D721Med (cell line): ENCODE measurements at places on chromosomes 11 and 22.
A peak's percentile ranks its signal among the peaks of the same experiment; 100 is the strongest.

GRCh38 chr22:23119494-23120414 lies 22.0 kb downstream of the RSPH14 start:
- no peak for DNase-seq

DNA sequence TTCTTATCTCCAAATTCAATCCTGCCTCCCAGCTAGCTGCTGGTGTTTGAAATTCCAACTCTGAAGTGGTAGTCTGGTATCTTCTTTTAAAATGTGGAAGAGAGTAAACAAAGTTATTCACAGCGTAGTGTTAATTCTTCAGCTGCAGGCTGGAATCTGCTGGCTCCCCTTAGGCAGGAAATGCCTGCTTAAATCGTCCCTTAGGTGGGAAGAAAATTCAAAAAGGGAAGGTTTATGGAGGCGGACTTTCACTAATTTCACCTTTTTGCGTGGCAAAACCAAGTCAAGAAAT lies 439.0 kb upstream of the CCDC90B start:
- no peak for DNase-seq

- DNase-seq, result no peak
Measured at GRCh38 chr11:76629116-76629852, 41.3 kb downstream of the LRRC32 start.

- DNase-seq, result no peak
Measured at GRCh38 chr11:128503245-128503991, 83.9 kb downstream of the ETS1 start.

- peak; percentile 78 for DNase-seq
Measured at GRCh38 chr11:117426297-117426685, 98.6 kb downstream of the CEP164 start.

DNA sequence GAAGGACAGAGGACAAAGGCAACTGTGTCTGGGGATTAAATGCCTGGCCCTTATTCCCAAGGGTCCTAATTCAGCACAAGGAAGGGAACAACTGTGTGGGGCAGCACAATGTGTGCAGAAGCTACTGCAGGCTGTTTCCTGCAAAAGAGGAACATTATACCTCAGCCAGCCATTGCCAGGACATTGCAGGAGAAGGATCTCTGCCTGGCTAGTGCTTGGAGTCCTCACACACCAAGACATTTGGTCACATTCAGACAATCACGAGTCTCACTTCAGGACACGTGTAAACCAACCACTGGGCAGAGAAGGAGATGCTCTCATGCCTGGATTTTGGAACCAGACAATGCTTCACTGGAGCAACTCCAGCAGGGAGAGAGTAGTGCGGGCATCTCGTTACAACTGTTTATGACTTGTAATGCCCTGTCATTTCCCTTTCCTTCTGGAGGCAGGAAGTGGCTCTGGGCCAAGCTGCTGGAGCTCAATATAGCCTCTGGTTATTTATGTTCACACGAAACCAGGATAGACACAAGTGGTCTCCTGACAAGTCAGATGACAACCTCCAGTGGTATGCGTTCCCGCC lies 23.9 kb upstream of the ZC3H12C start:
- DNase-seq, result no peak

DNA sequence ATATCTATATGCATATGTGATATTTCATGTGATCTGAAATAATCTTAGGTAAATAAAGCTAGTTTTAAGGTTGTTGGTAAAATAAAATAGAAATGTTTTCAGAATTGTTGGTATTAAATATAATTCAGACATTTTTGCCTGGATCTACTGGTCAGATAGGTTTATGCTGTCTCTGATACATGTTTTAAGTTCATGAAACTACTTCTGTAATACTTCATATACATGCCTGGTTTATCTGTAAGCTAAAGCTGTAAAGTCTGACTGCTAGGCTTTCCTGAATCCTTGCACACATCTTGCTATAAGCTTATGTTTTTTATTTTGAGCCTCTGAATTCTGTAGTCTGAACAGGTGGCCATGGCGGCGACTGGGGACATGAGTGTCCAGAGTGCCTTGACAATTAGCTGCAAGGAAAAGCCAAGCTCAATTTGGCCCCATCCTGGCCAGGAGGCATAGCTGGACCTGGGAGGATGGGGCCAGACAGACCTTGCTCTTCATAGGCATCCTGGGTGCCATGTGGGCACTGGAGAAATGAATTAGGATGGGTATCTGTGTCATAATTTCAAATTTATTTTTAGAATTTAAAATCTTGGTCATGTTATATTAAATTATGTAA lies 241.0 kb upstream of the UBASH3B start:
- DNase-seq, result no peak

DNA sequence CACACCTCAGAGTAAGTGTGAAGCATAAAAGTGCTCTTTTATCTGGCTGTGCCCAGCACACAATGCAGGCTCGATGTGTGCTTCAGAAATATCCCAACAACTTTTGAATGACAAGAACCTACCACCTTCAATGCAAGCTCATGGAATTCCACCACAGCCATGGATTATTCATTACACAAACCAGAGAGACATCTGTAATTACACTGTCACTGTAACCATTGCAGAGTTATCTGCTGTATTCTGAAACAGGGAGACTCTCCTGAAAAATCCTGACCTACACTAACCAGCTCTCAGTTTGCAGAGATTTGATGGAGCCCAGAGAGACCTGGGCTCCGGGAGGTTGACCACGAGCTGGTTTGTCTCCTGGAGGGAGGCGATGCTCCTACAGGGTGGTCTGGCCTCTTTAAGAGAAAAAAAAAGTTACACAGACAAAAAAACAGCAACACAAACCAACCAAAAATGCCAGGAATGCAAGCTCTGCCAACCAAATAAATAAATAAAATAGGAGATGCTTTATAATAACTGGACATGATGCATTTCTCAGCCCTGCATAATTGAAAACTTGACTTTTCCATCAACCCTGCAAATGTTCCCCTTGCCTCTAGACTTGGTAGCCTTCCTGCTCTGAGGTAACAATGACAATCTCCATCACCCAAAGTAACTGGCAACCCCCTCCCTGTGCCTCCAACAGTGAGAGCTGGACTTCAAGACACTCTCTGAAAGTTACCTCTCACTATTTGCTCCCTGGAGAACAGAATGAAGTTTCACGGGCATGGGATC lies 69.7 kb downstream of the ETS1 start:
- DNase-seq, result no peak

DNA sequence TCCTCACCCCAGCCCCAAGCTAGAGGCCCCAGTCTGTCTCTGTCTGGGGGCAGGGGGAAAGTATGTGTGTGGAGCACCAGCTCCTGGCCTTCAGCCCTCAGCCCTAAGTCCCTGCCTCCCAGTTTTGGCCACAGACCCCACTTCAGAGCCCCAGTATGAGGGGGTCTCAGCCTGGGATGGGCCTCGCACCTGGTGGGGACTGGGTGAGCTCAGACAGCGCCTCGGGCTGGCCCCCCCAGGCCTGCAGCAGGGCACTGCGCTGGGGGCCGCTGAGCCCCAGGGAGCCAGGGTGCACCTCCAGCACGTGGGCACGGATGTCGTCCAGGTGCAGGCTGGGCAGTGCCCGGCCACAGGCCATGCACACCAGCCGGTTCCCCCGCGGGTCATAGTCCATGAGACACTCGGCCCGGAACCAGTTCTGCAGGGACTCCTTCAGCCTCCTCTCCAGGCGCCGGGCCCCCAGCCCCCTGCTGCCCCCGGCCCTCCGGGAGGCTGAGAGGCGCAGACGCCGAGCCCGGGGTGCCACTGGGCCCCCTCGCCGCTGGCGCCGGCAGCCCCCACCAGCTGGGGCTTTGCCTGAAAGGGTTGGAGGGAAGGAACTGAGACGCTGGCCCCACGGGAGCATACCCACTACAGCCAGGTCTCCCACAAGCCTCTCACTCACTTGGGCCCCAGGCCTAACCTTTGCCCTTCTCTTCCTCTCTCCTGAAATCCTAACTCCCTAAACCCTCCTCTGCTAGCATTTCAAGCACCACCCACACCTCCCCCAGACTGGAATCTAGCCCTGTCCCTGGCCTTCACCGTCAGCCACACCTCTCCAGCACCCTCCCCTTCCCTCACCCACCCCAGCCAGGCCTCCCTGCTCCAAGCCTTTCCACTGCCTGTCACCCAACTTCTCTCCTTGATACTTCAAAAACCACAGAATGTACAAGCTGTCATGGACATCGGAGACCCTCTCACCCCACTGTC lies 3.6 kb downstream of the ZFTA start:
- DNase-seq, result no peak

DNA sequence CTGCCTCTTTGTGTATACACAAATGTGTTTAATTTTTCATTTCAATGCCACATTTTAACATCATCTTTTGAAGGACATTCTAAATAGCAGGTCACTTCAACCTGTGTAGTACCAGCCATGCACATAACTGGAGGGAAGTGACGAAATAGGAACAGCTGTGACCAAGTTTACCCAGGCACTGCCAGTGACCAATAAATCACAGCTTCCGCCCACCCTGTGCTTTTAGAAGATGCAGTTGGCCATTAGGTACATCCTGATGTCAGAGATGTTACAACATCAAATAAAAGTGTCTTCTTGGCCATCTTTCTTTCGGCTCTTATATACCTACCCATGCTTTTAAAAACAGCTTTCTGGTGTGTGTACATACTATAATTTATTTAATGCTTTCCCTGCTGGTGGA lies 7.8 kb downstream of the LDLRAD3 start:
- no peak for DNase-seq

DNA sequence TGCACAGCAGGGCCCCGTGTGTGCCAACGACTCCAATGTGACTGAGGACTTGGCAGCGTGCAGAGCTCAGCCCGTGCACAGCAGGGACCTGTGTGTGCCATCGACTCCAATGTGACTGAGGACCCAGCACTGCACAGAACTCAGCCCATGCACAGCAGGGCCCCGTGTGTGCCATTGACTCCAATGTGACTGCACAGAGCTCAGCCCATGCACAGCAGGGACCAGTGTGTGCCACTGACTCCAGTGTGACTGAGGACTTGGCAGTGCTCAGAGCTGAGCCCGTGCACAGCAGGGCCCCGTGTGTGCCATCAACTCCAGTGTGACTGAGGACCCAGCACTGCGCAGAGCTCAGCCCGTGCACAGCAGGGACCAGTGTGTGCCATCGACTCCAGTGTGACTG lies 347.8 kb upstream of the B3GAT1 start:
- no peak for DNase-seq

DNA sequence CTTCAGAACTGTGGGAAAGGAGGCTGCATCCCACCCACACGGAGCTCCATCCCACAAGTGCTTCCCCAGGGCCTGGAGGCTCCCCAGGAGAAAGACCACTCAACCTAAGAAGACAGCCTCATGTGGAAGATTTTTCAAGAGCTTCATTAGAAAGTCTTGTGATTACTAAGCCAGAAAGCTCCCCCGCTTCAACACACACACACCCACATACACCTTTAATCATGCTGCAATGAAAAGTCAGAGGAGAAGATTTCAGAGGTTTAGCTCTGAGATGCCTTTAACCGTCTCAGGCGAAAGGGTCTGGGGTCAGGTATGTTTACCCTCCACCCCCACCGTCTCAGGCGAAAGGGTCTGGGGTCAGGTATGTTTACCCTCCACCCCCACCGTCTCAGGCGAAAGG lies 634.5 kb upstream of the B3GAT1 start:
- no peak for DNase-seq

DNA sequence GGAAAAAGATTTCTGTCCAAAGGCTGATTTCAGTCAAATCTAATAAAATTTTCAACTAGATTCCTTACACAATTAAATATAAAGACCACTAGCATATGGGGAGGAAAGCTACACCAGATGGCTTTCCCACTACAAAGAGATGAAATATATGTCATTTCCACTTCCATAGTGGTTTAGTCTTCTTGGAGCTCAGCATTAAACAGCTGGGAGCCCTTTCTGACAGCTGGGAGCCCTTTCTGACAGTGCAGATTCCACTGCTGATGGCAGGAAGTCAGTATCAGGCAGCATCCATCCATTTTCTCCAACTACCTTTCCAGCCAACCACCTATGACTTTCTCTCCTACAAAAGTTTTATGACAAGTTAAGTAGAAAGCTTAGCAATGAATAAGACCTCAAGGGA lies 177.9 kb downstream of the RRAS2 start:
- DNase-seq, result no peak

DNA sequence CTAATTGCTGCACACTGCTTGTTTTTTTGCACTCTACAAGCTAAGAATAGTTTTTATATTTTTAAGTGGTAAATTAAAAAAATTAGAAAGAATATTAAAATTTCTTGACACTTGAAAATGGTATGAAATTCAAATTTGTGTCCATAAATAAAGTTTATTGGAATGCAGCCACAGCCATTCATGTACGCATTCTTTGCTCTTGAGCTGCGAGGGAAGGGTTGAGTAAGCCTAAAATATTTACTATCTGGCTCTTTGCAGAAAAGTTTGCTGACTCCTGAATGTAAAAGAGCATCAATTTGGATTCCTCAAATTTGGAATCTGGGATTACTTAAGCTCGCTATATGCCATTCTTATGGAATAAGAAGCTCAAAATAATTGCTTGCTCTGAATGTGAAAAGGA lies 3.4 kb upstream of the ADAMTS8 start:
- DNase-seq, result no peak

DNA sequence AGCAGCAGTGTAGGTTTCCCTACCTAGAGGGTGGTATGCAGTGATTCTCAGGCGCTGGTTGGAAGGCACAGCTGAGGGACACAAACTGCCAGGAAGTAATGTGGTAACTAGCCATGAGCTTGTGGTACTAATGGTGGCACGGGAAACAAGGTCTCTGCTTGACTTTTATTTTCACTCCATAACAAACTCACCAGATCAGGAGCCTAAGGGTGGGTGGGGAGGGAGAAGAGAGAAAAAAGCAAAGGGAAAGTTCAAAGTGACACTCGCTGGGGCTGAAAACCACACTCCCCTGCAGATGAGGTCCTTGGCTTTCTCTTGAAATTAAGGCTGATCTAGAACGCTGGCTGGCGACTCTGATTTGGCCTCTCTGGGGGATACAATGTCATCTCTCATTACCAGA lies 22.0 kb downstream of the TRAF6 start:
- DNase-seq, result no peak

GRCh38 chr22:44352378-44353035 lies 39.8 kb upstream of the SHISAL1 start:
- DNase-seq, result no peak

DNA sequence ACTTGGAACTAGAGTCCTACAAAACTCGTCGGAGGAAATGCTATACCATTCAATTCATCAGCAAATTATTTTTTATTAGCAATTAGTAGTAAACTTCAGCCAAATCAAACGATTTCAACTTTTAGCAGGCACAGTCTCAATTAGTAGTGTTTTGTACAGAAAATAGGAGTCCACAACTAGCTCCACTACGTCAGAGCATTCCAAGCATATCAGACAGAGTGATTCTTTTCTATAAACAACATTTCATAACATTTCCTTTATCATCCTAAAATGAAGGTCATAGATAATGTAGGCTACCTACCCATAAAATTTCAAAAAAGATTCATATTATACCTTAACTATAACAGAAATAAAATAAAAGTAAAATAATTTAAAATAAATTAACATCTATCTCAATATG lies 169.9 kb downstream of the KIF18A start:
- no peak for DNase-seq
